ENCODE measurements at places on chromosomes 13 and 19.

- peak; percentile 40 for DNase-seq
Observed at GRCh38 chr19:18919900-18920214, 342 bp downstream of the DDX49 start.

GRCh38 chr19:45848922-45849321 lies 14.0 kb downstream of the SYMPK start:
- peak; percentile 36 for DNase-seq

GRCh38 chr19:29851769-29852521 lies 40.2 kb downstream of the CCNE1 start:
- DNase-seq = no peak

GRCh38 chr13:110070511-110071120 lies 236.3 kb downstream of the COL4A1 start:
- peak; percentile 84 for DNase-seq

- no peak for DNase-seq
Observed at GRCh38 chr13:51552027-51552426, 32.2 kb upstream of the WDFY2 start.

- DNase-seq = no peak
Observed at GRCh38 chr13:35648201-35648600, 171.7 kb upstream of the MAB21L1 start.

DNA sequence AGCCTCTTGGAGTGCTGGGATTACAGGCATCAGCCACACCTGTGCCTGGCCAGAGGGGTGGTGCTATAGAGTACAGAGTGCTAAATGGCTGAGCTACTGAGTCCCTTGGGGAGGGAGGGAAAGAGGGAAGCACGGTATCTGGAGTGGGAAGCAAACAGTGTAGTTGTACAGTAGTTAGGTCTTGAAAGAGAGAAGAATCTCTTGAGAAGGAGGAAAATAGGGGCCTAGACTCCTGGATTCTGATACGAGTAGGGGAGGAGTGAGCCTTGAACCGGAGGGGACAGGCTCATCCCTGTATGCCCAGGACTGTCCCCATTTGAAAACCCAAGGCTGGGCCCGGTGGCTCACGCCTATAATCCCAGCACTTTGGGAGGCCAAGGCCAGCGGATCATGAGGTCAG lies 5.1 kb downstream of the MYADM start:
- no peak for DNase-seq

GRCh38 chr19:48479686-48480085 lies 10.5 kb downstream of the CYTH2 start:
- DNase-seq = no peak

DNA sequence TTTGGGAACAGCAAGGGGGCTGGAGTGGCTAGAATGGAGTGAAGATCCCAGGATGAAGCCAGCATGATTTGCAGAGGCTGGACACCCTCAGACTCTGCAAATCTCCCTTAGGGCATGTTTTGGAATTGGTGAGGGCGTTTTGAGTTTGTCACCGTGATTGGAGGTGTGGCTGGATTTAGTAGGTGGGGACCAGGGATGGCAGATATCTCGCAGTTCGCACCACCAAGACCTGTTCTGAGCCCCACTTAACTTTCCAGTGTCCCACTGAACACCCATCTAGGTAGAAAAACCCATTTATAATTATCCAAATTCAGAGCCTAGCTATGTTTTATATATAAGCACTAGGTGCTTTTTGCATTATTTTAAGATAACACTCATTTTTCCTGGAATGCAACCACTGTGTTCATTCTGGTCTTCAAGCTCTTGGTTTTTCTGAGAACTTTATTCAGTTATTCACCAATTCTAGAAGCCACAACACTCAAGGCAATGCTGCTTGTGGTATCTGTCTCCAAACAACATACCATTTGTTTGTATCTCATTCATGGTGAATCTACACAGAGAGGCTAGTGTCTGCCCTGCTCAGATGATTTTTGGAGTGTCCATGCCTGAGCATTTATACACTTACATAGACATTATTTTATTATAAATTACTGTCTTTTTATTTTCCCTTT lies 3.0 kb upstream of the NANOS2 start:
- no peak for DNase-seq

- peak; percentile 55 for DNase-seq
Observed at GRCh38 chr13:19634256-19634740, 839 bp downstream of the MPHOSPH8 start.

DNA sequence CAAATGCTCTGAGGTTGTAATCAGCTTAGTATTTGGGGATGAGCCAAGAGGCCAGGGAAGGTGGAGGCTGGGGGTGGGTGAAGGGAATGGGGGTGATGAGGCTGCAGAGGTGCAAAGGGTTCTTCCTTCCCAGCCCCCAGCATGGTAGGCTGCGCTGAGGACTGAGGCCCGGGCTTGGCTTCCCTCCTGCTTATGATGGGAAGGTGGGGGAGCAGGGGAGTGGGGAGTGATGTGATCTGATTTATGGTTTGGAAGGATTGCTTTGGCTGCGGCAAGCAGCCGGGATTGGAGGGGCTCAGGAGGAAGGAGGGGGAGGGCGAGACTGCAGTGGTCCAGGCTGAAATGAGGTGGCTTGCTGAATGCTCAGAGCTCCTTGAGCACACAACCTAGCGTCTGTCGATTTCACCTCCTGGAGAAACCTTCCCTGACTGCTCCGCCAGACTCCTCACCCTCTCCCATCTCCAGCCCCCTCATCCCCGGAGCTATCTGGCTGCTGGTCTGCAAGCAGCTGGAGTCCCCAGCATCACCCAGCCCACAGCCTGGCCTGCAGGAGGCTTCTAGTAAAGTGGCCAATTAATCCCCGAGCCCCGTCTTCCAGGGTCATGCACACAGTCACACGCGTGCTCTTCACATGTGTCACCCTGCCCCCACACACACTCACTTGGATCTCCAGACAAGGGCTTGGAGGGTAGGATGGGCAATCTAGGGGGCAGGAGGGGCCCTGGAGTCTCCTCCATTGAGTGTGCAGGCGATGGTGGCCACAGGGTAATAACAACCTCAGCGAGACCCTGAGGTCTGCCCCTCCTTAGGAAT lies 757 bp upstream of the CLEC11A start:
- DNase-seq = peak; percentile 57

DNA sequence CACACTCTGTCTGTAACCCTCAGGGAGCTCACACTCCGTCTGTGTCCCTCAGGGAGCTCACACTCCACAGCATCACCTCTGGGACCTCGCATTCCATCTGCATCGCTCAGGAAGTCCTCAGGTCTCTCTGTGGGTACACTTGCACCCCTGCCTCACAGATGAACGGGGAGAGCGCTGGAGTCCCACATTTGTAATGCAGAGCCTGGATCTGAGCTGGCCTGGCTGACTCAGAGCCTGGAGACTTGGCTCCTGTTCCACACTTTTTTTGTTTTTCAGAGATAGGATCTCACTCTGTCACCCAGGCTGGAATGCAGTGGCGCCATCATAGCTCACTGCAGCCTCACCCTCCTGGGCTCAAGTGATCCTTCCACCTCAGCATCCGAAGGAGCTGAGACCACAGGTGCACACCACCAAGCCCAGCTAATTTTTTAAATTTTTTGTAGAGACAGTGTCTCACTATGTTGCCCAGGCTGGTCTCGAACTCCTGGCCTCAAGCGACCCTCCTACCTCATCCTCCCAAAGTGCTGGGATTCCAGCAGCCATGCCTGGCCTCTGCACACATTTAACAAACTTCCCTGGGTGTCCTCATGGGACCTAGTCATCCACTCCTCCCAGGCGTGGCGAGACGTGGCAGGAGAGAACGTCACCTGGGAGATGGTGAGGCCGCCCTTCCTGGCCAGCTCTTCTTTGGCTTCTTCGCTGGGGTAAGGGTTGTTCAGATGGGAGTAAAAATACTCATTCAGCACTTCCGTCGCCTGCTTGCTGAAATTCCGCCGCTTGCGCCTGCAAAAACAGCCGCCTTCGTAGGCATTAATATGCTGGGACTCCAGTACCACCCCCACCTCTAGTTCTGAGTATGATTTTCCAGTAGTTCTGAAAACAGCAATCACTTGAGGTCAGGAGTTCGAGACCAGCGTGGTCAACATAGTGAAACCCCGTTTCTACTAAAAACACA lies 31.0 kb downstream of the CILP2 start:
- peak; percentile 82 for DNase-seq

DNA sequence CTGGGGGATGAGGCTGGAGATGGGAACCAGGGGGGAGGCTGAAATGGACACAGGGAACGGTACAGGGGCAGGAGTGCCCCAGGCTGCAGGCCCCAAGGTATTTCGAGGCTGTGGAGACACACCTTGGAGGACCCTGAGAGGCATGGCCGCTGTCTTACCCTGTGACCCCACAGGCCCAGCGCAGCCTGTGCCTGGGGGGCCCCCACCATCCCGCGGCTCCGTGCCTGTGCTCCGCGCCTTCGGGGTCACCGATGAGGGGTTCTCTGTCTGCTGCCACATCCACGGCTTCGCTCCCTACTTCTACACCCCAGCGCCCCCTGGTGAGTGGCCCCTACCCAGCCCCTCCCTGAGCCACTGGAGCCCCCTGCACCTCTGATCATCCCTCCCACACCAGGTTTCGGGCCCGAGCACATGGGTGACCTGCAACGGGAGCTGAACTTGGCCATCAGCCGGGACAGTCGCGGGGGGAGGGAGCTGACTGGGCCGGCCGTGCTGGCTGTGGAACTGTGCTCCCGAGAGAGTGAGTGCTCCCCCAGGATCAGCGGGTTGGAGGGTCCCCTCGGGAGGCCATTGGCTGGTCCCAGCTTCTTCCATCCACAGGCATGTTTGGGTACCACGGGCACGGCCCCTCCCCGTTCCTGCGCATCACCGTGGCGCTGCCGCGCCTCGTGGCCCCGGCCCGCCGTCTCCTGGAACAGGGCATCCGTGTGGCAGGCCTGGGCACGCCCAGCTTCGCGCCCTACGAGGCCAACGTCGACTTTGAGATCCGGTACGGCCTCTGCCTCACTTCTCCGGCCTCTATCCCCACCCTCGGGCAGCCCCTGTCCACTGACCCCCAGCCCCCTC lies 16.9 kb upstream of the SPIB start:
- no peak for DNase-seq

GRCh38 chr19:39823686-39824085 lies 10.3 kb downstream of the DYRK1B start:
- DNase-seq = no peak

DNA sequence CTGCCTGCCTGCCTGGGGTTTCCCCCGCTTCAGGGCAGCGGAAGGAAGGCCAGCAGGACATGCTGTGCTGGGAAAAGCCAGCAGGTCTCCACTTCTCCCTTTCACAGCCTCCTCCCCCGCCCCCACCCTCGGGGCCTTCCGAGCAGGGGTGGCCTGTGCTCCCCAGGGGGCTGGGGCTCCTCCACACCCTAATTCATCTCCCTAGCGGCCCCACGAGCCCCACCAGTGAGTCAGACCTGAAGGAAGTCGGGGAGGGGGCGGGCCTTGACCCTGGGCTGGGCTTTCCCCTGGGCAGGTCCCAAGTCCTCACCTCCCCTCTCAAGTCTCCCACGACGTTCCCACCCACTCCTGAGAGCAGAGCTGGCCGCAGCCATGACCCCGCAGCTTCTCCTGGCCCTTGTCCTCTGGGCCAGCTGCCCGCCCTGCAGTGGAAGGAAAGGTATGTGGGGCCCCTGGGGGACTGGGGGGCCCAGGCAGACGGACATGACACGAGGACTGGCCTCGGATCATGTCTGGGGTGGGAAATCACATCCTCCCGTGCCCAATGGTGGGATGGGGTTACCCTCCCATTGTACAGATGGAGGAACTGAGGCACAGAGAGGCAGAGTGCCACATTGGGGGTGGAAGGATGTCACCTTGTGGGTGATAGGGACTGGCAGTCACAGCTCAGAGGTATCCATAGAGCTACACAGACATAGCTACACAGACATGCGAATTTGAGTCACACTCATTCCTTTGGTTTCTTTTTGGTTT lies at the start of gene EBI3:
Gene EBI3, plus strand, starts transcription at position 345 of the 753 bp plus-strand sequence. Its CDS starts 28 bp downstream, at position 373.
- DNase-seq = peak; percentile 53

GRCh38 chr13:110134801-110135200 lies 172.2 kb downstream of the COL4A1 start:
- no peak for DNase-seq

- DNase-seq = no peak
Observed at GRCh38 chr13:113129480-113129879, 6.9 kb downstream of the F10 start.

GRCh38 chr13:109695402-109696190 lies 90.8 kb downstream of the IRS2 start:
- DNase-seq = no peak

DNA sequence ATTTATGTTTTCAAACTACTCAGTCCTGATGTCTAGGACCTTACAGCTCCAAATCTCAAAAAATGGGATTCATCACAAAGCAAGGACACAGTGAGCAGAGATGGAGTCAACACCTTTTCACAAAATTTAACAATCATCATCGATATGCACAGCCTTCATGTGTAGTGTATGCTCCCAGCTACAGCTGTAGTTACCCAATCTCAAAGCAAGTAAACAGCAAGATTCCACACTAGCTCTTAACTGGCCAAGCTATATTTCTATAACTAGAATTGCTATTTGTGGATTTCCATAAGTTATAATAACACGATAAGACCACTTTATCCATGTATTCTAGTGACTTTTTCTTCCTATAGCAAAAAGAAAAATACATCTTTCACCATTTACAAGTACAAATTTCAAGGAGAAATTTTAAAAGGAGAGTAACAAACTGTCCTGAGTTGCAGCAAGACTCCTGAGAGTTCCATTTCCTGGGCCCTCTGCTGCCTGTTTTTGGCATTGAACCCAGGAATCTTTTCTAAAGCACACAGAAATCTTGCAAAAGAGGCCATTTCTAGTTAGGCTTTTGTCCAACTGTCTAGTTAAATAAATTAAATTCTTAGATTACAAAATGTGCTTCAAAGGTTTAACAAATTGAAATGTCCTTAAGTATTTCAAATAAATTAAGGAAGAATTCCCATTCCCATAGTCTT lies 460.6 kb downstream of the FGF14 start:
- DNase-seq = peak; percentile 27
